ENCODE measurements at places on chromosomes 4 and X.

DNA sequence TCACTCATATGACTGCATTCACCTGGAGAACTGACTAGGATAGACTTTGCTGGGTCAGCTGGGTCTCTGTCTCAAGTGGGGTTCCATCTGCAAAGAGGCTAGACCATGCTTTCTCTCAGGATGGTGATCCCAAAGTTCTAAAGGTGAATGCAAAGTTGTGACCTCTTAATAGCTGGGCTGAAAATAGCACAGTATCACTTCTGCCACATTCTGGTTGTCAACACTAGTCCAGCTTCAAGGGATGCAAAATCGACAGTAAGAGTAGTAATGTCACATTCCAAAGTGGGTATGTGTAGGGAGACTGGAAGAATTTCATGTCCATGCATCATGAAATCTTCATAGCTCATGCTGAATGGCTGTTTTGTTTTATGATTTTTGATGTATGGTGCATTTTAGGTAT is 414.6 kb downstream of the PCDH7 start:
- no peak for DNase-seq

GRCh38 chrX:128897621-128898020 is 625.7 kb downstream of the SMARCA1 start:
- DNase-seq: no peak

DNA sequence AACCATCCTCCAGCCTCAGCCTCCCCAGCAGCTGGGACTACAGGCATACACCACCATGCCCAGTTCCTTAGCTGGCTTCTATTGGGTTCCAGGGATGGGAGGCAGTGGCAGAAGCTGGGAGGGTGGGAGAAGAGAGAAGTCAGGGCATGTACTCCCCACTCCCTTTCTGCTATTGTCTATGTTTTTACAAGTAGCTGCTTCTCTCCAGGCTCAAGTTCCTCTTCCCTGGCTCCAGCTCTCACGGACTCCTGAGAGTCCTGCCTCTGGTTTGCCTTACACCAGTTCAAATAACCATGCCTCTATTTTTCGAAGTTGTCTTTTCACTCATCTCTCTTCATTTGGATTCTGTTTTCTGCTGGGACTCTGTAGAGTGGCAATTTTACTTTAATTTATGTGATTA is 2.9 kb downstream of the TBC1D9 start:
- DNase-seq: no peak

- no peak for DNase-seq
Measured at GRCh38 chr4:15348695-15349094, 79.1 kb upstream of the C1QTNF7 start.

DNA sequence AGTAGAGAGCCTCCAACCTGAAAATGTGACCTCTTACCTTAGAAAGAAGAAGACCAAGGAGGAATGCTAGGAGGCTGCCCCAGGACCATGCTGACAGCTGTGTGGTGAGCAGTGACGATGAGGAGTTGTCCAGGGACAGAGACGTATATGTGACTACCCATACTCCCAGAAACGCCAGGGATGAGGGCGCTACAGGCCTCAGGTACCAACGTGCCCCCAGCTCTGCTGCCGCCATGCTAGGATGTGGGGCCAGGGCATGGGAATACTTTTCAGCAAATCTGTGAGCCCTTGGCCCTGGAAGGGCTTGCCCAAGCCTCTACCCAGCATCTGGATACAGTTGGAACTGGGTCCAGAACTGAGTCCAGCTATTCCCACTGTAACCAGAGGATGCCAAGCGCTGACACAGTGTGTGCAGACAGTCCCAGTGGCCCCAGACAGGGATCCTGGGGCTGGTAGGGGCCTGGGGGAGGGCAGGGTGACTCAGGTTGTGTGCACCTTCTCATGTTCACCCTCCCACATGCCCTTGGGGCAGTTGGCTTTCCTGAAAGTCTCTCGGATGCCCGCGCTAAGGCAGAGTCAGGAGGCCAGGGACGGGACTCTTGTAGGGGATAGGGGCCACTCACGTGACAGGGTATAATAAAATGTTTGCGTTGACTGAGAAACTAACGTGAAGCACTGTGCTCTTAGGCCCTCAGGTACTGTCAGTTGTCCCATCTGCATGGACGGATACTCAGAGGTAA is 23.9 kb upstream of the FAM193A start:
- no peak for DNase-seq

- no peak for DNase-seq
Measured at GRCh38 chr4:173519111-173520101, 10.6 kb downstream of the HAND2 start.

All from pulmonary artery endothelial cell (primary cell).